CD4-positive, alpha-beta T cell (primary cell): ENCODE measurements at places on chromosomes 16 and 17. TPM values are rescaled to one million over a fixed set of nuclear protein-coding genes. Genes with fewer than 3 reads are reported as not detected.

DNA sequence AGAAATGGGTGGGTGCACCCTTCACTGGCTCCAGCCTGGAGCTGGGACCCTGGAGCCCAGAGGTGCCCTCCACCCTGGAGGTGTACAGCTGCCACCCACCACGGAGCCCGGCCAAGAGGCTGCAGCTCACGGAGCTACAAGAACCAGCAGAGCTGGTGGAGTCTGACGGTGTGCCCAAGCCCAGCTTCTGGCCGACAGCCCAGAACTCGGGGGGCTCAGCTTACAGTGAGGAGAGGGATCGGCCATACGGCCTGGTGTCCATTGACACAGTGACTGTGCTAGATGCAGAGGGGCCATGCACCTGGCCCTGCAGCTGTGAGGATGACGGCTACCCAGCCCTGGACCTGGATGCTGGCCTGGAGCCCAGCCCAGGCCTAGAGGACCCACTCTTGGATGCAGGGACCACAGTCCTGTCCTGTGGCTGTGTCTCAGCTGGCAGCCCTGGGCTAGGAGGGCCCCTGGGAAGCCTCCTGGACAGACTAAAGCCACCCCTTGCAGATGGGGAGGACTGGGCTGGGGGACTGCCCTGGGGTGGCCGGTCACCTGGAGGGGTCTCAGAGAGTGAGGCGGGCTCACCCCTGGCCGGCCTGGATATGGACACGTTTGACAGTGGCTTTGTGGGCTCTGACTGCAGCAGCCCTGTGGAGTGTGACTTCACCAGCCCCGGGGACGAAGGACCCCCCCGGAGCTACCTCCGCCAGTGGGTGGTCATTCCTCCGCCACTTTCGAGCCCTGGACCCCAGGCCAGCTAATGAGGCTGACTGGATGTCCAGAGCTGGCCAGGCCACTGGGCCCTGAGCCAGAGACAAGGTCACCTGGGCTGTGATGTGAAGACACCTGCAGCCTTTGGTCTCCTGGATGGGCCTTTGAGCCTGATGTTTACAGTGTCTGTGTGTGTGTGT is 46.8 kb downstream of the IL21R start:
- peak overlapping the region; percentile 18 for H3K27ac ChIP-seq
- peaks cover 78% of the 10 kb centered on the region for H3K4me1 ChIP-seq
- H3K4me3 ChIP-seq, result no peak overlapping the region

DNA sequence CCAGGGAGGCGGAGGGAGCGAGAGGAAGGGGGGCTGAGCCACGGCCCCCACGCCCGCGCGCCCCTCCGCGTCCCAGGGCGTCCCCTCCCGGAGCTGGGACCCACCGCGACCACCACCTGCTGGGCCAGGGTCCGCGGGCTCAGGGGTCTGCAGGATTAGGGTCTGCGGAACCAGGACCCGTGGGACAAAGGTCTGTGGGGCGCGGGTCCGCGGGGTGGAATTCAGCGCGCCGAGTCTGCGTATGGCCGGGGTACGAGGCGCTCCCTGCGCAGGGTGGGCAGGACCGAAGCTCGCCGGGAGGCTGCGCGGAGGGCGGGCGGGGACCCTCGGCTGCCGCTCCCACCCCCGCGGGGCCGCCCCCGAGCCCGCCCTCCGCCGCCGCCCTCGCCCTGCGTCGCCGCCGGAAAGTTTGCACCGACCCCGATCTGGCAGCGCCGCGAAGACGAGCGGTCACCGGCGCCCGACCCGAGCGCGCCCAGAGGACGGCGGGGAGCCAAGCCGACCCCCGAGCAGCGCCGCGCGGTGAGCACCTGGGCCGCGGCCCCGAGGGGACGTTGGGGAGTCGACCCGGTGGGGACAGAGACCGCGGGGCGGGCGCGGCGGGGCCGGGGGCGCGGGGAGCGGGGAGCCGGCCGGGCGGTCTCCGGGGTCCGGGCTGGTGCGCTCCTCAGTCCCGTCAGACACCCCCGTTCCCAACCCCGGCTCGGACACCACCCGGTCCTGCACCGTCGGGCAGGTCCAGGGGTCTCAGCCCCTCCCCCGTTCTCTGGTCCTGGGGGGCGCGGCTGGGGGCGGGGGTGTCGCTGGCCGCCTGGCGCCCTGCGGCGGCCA is at the start of gene GCGR:
GCGR (plus strand) TSS at position 423 of the 831 bp plus-strand sequence. CDS start 4,869 bp downstream, outside the sequence.
- no peak for DNase-seq
- H3K27ac ChIP-seq, result no peak within 1 kb of the TSS
- no peak within 1 kb of the TSS for H3K4me3 ChIP-seq
- no peaks in the 10 kb centered on the region for H3K36me3 ChIP-seq

GRCh38 chr16:268141-269053 is 7.3 kb downstream of the RGS11 start:
- H3K4me1 ChIP-seq, result peaks cover 7% of the 10 kb centered on the region
- H3K27ac ChIP-seq, result no peak overlapping the region
- no peak overlapping the region for H3K4me3 ChIP-seq
- H3K36me3 ChIP-seq, result peaks cover 9% of the 10 kb centered on the region

DNA sequence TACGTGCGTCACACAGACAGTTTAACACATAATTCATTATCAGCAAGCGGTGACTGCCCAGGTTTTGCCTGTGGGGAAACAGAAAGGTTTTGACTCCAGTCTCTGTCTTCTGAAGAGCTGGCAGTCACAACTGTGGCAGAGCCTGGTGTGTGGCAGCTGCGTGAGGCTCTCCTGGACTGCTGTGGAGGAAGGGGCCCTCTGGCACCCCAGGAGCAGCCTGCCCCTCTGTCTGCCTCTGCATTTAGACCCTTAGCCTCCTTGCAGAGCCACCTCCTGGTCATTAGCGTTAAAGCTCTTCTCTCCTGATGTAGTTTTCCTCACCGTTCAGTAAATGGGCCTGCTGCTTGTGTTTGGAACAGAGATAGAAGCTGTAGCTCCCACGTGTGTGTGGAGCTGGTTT is 10.9 kb downstream of the RAB40C start:
- H3K4me1 ChIP-seq, result no peaks in the 10 kb centered on the region
- DNase-seq, result no peak
- no peak overlapping the region for H3K4me3 ChIP-seq
- H3K27me3 ChIP-seq, result no peaks in the 10 kb centered on the region
- peaks cover 5% of the 10 kb centered on the region for H3K36me3 ChIP-seq
- no peak overlapping the region for H3K27ac ChIP-seq

GRCh38 chr16:74046524-74046923 is 250.1 kb upstream of the PSMD7 start:
- no peaks in the 10 kb centered on the region for H3K36me3 ChIP-seq
- H3K4me3 ChIP-seq, result no peak overlapping the region
- H3K4me1 ChIP-seq, result no peaks in the 10 kb centered on the region
- no peaks in the 10 kb centered on the region for H3K27me3 ChIP-seq
- DNase-seq, result no peak

The CCL17 gene
- not detected for total RNA-seq
